ENCODE measurements at places on chromosomes 1 and 21.

- no peak for DNase-seq
Observed at GRCh38 chr1:47216278-47217059, 15.6 kb downstream of the TAL1 start.

- no peak for DNase-seq
Observed at GRCh38 chr1:107058245-107059032, 2.0 kb downstream of the PRMT6 start.

GRCh38 chr1:44553771-44554170 lies 120.5 kb downstream of the TMEM53 start:
- DNase-seq, result no peak

DNA sequence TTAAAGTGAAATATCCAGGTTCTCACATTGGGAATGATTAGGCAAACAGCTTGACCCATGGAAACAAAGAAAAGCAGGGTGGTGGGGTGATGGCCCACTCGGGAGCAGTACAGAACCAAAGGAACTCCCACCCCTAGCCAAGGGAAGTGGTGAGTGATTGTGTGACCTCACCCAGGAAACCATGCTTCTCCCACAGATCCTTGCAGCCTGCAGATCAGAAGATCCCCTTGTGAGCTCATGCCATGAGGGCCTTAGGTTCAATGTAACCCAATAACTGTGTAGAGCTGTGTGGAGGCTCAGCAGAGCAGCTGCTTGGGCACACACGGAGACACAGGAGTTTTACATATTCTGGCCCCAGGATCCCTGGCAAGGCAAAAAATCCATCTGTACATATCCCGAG lies 311.8 kb upstream of the DPYD start:
- DNase-seq, result no peak

GRCh38 chr21:29394051-29394450 lies 95.3 kb downstream of the BACH1 start:
- DNase-seq, result no peak

GRCh38 chr1:197915862-197916499 lies 1.2 kb upstream of the LHX9 start:
- DNase-seq, result no peak

Measured in CD4-positive, alpha-beta T cell treated with Interleukin-4 for 4 hours (primary cell).